ENCODE measurements at places on chromosomes 5 and 9.

DNA sequence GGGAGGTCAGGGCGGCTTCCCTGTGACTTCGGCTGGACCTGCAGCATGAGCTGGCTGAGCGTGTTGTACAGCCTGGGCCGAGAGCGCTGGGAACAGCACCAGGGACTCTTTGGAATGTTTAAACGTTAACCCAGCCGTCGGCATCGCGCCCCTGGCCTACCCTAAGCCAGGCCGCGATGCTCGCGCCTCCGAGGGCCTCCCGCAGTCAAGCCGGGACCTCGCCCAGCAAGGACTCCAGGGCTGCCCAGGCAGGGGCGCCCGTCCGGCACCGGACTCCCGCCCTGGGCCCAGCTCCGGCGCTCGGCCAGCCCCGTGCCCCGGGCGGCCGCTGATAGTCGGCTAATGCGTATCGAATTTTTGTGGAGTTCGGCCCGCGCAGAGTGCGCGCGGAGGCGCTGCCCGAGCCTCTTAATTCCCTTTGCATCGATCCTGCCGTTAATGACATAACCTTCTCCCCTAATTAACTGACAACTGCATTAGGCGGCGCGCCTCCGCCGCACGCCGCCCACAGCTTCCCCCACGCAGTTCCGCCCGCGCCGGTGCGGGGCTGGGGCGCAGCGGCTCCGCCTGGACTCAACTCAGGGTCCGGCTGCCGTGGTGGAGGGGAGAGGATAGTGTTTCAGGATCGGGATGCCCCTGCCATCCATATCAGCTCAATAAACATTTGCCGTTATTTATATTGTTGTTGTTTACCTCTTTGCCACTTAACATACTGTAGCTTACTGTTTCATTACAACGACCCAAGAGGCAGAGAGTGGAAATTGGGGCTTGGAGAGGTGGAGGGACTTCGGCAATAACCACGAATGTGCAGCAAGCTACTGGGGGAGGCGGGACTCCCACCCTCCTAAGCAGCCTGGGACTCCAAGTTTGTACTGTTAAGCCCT, 28.8 kb upstream of the CDC23 start:
- peak overlapping the region; percentile 60 for H3K4me3 ChIP-seq
- no peaks in the 10 kb centered on the region for H3K36me3 ChIP-seq

GRCh38 chr9:81562231-81563019, 126.9 kb downstream of the TLE1 start:
- no peak overlapping the region for H3K27ac ChIP-seq
- H3K27me3 ChIP-seq = no peaks in the 10 kb centered on the region
- H3K36me3 ChIP-seq = no peaks in the 10 kb centered on the region

- no peak overlapping the region for H3K4me3 ChIP-seq
- DNase-seq = no peak
- H3K27ac ChIP-seq = no peak overlapping the region
- H3K27me3 ChIP-seq = no peaks in the 10 kb centered on the region
- no peaks in the 10 kb centered on the region for H3K36me3 ChIP-seq
Observed at GRCh38 chr9:110999379-110999778, 38.9 kb downstream of the LPAR1 start.

GRCh38 chr9:117704024-117704575, at the start of gene TLR4:
TSS of gene TLR4 (plus strand) at chr9:117704403. CDS start at chr9:117704473, 70 bp downstream.
- H3K4me1 ChIP-seq = no peaks in the 10 kb centered on the region
- H3K36me3 ChIP-seq = no peaks in the 10 kb centered on the region
- H3K4me3 ChIP-seq = peak within 1 kb of the TSS; percentile 46
- no peaks in the 10 kb centered on the region for H3K27me3 ChIP-seq
- no peak within 1 kb of the TSS for H3K27ac ChIP-seq

- DNase-seq = peak; percentile 38
- H3K4me3 ChIP-seq = peak overlapping the region; percentile 55
- no peaks in the 10 kb centered on the region for H3K4me1 ChIP-seq
- H3K27me3 ChIP-seq = peaks cover 16% of the 10 kb centered on the region
- H3K27ac ChIP-seq = no peak overlapping the region
Observed at GRCh38 chr5:77630114-77630680, 8.3 kb downstream of the OTP start.

DNA sequence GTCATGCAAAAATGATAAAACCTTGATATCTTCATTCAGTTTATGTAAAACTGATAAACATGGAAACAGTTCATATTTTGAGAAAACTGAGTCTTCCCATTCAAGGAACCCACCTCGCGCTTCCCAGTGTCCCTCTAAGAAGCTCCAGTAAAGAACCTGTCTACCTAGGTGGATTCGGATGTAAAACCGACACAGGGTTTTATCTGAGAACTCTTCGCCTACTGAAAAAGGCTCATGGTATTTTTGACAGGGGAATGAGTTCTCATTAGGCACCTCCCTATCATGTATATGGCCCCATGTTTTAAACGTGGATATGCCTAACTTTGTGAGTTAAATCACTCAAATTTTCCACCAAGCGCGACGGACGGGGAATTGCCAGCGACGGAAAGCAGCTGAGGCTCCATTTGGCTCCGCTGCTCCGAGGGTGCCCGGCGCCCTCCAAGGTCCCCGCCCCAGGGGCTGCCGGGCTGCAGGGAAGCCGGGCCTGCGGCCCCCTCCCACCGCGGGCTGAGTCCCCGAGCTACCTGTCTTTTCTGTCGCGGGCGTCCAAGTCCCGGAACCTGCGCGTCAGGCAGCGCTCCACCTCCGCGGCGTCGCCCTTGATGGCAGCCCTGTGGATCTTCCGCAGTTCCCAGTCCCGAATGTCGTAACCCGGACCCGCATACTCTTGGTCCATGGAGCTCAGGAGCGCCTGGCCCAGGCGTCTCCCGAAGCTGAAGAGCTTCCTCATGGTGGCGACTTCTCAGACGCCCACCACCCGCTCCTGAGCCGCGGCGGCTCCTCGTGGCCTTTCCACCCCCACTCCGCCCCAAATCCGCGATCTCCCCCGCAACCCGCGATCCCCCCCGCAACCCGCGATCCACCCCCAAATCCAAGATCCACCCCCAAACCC, 594 bp downstream of the ANKRD18A start:
- no peaks in the 10 kb centered on the region for H3K4me1 ChIP-seq
- no peaks in the 10 kb centered on the region for H3K36me3 ChIP-seq
- H3K27me3 ChIP-seq = no peaks in the 10 kb centered on the region
- DNase-seq = no peak
- peak overlapping the region; percentile 56 for H3K4me3 ChIP-seq
- H3K27ac ChIP-seq = peak overlapping the region; percentile 74

DNA sequence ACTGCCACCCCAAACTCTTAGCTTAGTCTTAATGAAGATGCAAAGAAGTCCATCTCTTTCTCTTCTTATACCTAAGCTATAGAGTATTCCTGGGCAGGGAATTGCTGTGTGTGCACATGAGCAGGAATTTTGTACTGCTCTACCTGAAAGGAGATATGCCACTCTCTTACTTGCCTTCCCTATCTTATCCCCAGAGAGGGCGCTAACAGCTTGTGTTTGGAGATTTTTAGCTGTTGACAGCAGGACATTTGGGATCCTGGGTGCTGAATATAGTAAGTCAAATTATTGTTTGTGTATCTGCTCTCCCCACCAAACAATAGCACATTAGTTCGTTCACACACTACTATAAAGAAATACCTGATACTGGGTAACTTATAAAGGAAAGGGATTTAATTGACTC, 159.5 kb downstream of the GABRG2 start:
- no peaks in the 10 kb centered on the region for H3K4me1 ChIP-seq
- H3K36me3 ChIP-seq = no peaks in the 10 kb centered on the region
- H3K27ac ChIP-seq = no peak overlapping the region

- no peak overlapping the region for H3K4me3 ChIP-seq
- H3K4me1 ChIP-seq = no peaks in the 10 kb centered on the region
- H3K27ac ChIP-seq = no peak overlapping the region
- no peaks in the 10 kb centered on the region for H3K36me3 ChIP-seq
- no peaks in the 10 kb centered on the region for H3K27me3 ChIP-seq
Observed at GRCh38 chr9:3751125-3751758, 225.4 kb upstream of the RFX3 start.

GRCh38 chr9:70935856-70936255, 185.6 kb downstream of the TRPM3 start:
- H3K27ac ChIP-seq = no peak overlapping the region
- no peaks in the 10 kb centered on the region for H3K27me3 ChIP-seq
- H3K4me1 ChIP-seq = no peaks in the 10 kb centered on the region
- H3K36me3 ChIP-seq = no peaks in the 10 kb centered on the region

DNA sequence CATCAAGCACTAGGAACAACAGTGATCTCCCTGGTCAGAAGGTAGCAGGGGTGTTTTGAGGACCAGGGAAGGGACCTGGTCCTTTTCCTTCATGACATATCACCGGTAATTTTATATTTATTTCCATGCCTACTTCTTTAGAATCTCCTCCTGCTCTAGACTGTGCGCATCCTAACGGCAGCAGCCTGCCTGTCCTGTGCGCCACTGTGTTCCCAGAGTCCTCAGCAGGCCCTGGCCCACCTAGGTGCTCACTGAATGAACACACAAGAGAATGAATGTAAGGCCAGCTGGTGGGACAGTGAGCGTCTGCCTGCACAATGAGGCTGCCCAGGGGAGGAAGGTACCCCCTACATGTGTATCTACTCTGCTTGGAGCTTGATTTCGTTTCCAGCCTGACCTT, 51.5 kb downstream of the C5orf15 start:
- peaks cover 2% of the 10 kb centered on the region for H3K27me3 ChIP-seq
- H3K4me1 ChIP-seq = no peaks in the 10 kb centered on the region
- no peak overlapping the region for H3K4me3 ChIP-seq
- DNase-seq = no peak

DNA sequence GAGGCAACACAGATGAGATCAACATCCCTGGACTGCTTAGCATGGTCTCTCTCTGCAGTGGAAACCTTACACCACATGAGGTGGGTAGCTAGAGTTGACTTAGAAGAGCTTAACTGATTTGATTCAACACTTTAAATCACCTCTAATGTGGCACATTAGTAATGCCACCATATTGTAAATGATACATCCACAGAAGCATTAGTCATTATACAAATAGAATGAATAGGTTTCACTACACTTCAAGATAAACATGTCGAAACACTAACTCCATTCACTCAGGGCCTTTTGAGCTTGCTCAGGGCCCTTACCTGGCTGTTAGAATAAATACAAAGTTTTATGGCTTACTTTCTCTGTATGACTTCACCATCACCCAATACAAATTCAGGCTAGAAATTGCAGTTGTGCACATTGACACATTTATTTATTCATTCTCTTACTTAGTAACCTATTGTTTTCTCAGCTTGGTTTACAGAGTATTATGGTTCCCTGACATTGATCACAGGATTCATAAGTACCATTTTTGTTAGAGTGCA, 9.3 kb upstream of the SMAD5 start:
- peaks cover 11% of the 10 kb centered on the region for H3K4me1 ChIP-seq
- H3K27ac ChIP-seq = 0 out of 2 replicates have a peak overlapping the region, but pooled peaks have one; percentile 30
- H3K27me3 ChIP-seq = no peaks in the 10 kb centered on the region
- no peaks in the 10 kb centered on the region for H3K36me3 ChIP-seq

- H3K36me3 ChIP-seq = peaks cover 27% of the 10 kb centered on the region
- H3K27ac ChIP-seq = no peak overlapping the region
- H3K4me3 ChIP-seq = no peak overlapping the region
Observed at GRCh38 chr5:141567513-141568117, 51.2 kb downstream of the DIAPH1 start.

GRCh38 chr5:115471345-115472063, 73.1 kb downstream of the FEM1C start:
- no peak overlapping the region for H3K27ac ChIP-seq
- H3K4me3 ChIP-seq = no peak overlapping the region
- no peaks in the 10 kb centered on the region for H3K27me3 ChIP-seq
- no peak for DNase-seq

DNA sequence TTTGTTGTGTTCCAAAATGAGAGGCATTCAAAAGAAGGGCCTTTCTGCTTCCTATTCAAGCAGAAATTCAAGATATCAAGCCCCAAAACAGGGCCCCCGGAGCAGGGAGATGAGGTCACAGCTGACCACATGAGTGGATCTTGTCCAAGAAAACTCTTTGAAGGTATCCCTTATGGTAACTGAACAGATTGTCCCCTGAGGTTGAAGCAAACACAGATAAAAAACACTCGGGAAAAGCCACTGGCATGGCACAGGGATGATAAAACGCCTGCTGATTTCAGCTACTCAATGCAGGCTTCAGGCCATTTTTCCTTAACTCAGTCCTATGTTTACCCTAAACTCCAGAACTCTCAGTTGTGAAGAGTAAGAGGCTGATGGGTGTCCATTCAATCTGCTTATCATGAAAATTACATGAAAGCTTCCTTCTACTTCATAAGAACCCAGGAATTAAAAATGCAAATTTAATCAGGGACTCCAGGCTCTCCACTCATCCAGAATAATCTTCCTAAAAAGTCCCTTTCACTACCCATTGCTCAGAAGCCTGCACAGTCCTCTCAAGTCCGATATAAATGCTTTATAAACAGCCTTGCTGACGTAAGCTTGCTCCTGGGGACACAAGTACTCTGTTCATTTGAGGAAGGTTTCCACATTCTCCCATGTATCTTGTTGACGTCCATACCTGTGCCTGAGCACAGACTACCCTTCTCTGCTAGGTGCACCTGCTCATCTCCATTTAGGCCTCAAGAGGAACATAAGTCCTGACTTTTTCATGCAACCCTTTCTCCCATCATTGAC, 35.9 kb upstream of the SLC1A3 start:
- H3K27me3 ChIP-seq = peaks cover 5% of the 10 kb centered on the region
- no peak for DNase-seq
- no peaks in the 10 kb centered on the region for H3K4me1 ChIP-seq
- H3K4me3 ChIP-seq = no peak overlapping the region
- H3K27ac ChIP-seq = no peak overlapping the region
- H3K36me3 ChIP-seq = no peaks in the 10 kb centered on the region

DNA sequence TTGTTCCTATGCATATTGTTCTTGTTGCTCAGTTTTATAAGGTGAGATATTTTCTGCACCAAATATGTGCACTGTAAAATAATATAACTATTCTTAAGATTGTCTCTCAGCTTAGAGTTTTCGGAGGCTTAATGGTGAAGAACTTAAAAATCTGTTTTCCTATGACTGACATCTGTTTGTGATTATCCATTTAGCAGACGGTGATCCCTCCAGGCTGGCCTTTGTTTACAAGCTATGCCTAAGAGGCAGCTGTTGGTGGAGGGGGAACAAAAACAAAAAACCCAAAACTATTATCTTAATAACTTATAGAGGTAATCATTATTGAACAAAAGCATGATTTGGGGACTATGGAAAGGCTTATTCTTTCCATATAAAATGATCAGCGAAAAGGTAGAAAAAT, 658 bp downstream of the PDCD1LG2 start:
- peak overlapping the region; percentile 4 for H3K4me3 ChIP-seq
- no peaks in the 10 kb centered on the region for H3K27me3 ChIP-seq
- H3K27ac ChIP-seq = no peak overlapping the region
- no peaks in the 10 kb centered on the region for H3K4me1 ChIP-seq
- DNase-seq = no peak

DNA sequence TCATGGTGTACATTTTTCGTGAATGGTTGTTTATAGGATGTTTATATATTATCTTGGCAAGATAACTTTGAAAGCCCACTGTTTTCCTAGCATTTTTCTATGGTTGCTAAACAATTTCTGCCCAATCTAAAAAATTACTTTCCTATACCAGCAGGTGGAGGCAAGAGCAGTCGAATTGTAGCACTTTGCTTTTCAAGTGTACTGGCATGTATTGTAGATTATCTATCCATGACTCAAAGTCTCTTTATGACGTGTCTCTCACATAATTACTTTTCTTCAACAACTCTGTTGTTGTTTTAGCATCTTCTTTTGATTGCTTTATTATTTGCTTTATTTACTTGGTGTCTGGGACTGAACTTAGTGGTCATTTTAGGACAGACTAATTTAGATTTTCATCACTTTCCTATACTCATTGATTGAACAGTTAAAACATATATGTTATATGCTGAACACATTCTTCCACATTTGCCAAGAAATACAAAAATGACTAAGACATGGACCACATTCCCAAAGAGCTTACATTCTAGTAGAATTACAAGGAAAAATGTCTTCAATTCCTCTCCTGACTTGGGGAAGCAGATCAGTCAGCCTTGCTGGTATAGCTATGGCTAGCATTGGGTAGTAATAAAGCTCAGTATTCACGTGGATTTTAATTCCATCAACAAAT, 20.7 kb downstream of the NLN start:
- no peaks in the 10 kb centered on the region for H3K4me1 ChIP-seq
- no peaks in the 10 kb centered on the region for H3K36me3 ChIP-seq
- no peaks in the 10 kb centered on the region for H3K27me3 ChIP-seq
- H3K4me3 ChIP-seq = no peak overlapping the region

All from Panc1 (cell line).